ENCODE measurements at places on chromosomes 4 and X. TPM values are rescaled to one million over a fixed set of nuclear protein-coding genes. Genes with fewer than 3 reads are reported as not detected.

The CLGN gene
- total RNA-seq: 5.3 TPM

The PHF8 gene
- 34.8 TPM for total RNA-seq

The FGF13 gene
- 49.3 TPM for total RNA-seq

The VEGFD gene
- total RNA-seq: 12.3 TPM

The RNF212 gene
- total RNA-seq: 4.0 TPM

The CDKL5 gene
- total RNA-seq: 9.3 TPM

The VSIG1 gene
- total RNA-seq: not detected

The MAGEE1 gene
- total RNA-seq: 2.7 TPM

The IBSP gene
- not detected for total RNA-seq

The NUP54 gene
- 58.5 TPM for total RNA-seq

The UGT2B17 gene
- not detected for total RNA-seq

The PDZD4 gene
- total RNA-seq: 4.1 TPM

The MCF2 gene
- total RNA-seq: not detected

The THAP6 gene
- total RNA-seq: 16.3 TPM

The HSFX4 gene
- not detected for total RNA-seq

The ZXDA gene
- 9.2 TPM for total RNA-seq

The FOXR2 gene
- total RNA-seq: not detected

The HSPA4L gene
- 11.8 TPM for total RNA-seq

The AFM gene
- total RNA-seq: not detected

The AGA gene
- 19.1 TPM for total RNA-seq

The TMEM154 gene
- 12.6 TPM for total RNA-seq

The DGKK gene
- 0.10 TPM for total RNA-seq

The EFHC2 gene
- total RNA-seq: 1.9 TPM

The ERAS gene
- not detected for total RNA-seq

The MAGEA11 gene
- total RNA-seq: 0.82 TPM

The CCNG2 gene
- 94.2 TPM for total RNA-seq

The HMX1 gene
- not detected for total RNA-seq

The IL2RG gene
- total RNA-seq: 4.3 TPM

The RHOXF2B gene
- not detected for total RNA-seq

The NKX6-1 gene
- not detected for total RNA-seq

The DMP1 gene
- total RNA-seq: not detected

The ADRA2C gene
- 0.92 TPM for total RNA-seq

The MECP2 gene
- 37.5 TPM for total RNA-seq

The NSG1 gene
- total RNA-seq: 2.4 TPM
